ENCODE measurements at places on chromosomes 1 and 21. TPM values are rescaled to one million over a fixed set of nuclear protein-coding genes. Genes with fewer than 3 reads are reported as not detected.

GRCh38 chr1:234971586-234972297 lies 156.9 kb downstream of the TOMM20 start:
- no peak for DNase-seq
- no peaks in the 10 kb centered on the region for H3K36me3 ChIP-seq
- H3K4me1 ChIP-seq, result peaks cover 46% of the 10 kb centered on the region
- H3K27ac ChIP-seq, result peak overlapping the region; percentile 97
- H3K27me3 ChIP-seq, result no peaks in the 10 kb centered on the region

DNA sequence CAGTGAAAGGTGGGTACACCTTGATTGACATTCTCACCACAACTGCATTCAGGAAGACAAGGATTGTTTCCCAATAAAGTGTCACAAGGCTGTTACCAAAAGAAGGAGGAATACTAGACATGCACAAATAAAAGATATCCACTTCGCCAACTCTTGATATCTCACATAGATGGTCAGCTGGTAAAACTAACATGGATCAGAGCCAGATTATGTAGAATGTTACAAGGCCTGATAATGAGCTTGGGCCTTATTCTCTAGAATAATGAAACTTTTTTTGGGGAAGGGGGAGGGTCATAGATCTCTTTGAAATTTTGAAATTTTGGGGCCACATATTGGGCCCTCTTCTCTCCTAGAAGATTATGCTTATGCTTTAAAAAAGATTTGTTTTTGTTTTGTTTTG lies 24.9 kb downstream of the RAP1A start:
- DNase-seq, result no peak
- no peaks in the 10 kb centered on the region for H3K36me3 ChIP-seq
- no peak overlapping the region for H3K4me3 ChIP-seq
- no peak overlapping the region for H3K27ac ChIP-seq
- H3K4me1 ChIP-seq, result peaks cover 21% of the 10 kb centered on the region

DNA sequence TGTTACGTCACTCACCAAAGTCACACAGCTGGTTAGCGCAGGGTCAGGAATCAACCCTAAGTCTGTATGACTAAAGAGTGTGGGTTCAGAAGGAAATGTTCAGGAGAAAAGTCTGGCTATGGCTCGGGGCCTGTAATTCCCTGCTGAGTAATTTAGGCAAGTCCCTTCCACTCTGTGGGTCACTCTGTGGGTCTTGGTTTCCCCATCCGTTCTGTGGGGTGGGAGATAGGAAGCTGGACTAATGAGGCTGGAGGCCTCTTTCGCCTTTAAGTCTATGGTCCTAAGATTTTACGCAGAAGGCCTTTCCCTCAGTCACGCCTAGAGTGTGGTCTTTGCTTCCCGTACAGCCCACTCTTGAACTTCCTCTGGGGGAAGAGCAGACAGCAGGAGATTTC lies 14.3 kb upstream of the MED18 start:
- H3K27me3 ChIP-seq, result no peaks in the 10 kb centered on the region
- no peak overlapping the region for H3K4me3 ChIP-seq
- no peaks in the 10 kb centered on the region for H3K4me1 ChIP-seq
- H3K36me3 ChIP-seq, result no peaks in the 10 kb centered on the region
- no peak for DNase-seq

GRCh38 chr1:53165408-53165961 lies 23.0 kb upstream of the SLC1A7 start:
- no peak overlapping the region for H3K4me3 ChIP-seq
- H3K36me3 ChIP-seq, result no peaks in the 10 kb centered on the region
- peaks cover 18% of the 10 kb centered on the region for H3K4me1 ChIP-seq
- H3K27me3 ChIP-seq, result no peaks in the 10 kb centered on the region

GRCh38 chr1:222028116-222028515 lies 286.2 kb upstream of the DUSP10 start:
- H3K4me3 ChIP-seq, result no peak overlapping the region
- no peak for DNase-seq
- no peaks in the 10 kb centered on the region for H3K27me3 ChIP-seq
- peaks cover 18% of the 10 kb centered on the region for H3K4me1 ChIP-seq
- no peaks in the 10 kb centered on the region for H3K36me3 ChIP-seq

- H3K36me3 ChIP-seq, result no peaks in the 10 kb centered on the region
- DNase-seq, result no peak
- no peaks in the 10 kb centered on the region for H3K27me3 ChIP-seq
- H3K27ac ChIP-seq, result no peak overlapping the region
These were observed 43.0 kb upstream of the ADAMTS1 start for GRCh38 chr21:26888256-26888655.

GRCh38 chr1:246178717-246179311 lies 328.3 kb downstream of the SMYD3 start:
- H3K36me3 ChIP-seq, result no peaks in the 10 kb centered on the region
- H3K27me3 ChIP-seq, result no peaks in the 10 kb centered on the region
- DNase-seq, result no peak
- no peak overlapping the region for H3K4me3 ChIP-seq
- H3K4me1 ChIP-seq, result no peaks in the 10 kb centered on the region

GRCh38 chr1:181296180-181296579 lies 187.1 kb upstream of the CACNA1E start:
- no peak overlapping the region for H3K4me3 ChIP-seq
- H3K27me3 ChIP-seq, result no peaks in the 10 kb centered on the region
- H3K27ac ChIP-seq, result no peak overlapping the region
- no peaks in the 10 kb centered on the region for H3K36me3 ChIP-seq
- no peaks in the 10 kb centered on the region for H3K4me1 ChIP-seq
- DNase-seq, result no peak

DNA sequence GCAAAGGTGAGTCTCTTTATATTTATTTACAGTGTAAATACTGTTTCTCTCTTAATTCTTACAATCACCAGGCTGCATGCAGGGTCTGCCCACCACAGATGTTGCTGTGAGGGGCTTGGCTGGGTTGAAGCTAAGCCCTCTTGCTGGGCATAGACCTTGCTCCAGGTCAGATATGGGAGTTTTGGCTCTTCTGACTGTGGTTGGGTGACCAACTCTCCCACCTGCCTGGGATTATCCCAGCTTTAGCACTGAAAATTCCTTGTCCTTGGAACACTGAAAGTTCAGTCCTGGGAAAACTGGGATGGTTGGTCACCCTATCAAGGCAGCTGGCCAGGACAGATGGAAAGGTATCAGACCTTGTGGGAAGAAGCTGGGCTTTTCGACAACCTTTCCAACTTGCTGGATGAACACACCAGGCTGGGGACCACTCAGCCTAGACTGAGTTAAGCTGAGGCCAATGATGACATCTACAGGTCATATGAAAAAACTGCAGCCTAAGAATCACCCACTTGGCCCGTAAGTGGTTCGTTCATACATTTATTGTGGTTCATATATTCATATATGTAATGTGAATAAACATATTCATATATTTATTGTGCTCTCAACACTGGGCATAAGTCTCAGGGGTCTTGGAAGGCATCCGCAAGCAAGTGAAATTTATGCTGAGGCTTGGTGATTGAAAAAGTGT lies 26.6 kb upstream of the HPDL start:
- H3K4me1 ChIP-seq, result peaks cover 3% of the 10 kb centered on the region
- no peaks in the 10 kb centered on the region for H3K36me3 ChIP-seq
- no peak overlapping the region for H3K27ac ChIP-seq
- no peak for DNase-seq

GRCh38 chr1:51086496-51087271 lies 15.3 kb upstream of the C1orf185 start:
- DNase-seq, result no peak
- no peaks in the 10 kb centered on the region for H3K4me1 ChIP-seq
- H3K27me3 ChIP-seq, result no peaks in the 10 kb centered on the region
- no peak overlapping the region for H3K4me3 ChIP-seq
- no peaks in the 10 kb centered on the region for H3K36me3 ChIP-seq
- no peak overlapping the region for H3K27ac ChIP-seq

- no peak overlapping the region for H3K4me3 ChIP-seq
- H3K27me3 ChIP-seq, result no peaks in the 10 kb centered on the region
- H3K27ac ChIP-seq, result no peak overlapping the region
- no peaks in the 10 kb centered on the region for H3K36me3 ChIP-seq
These were observed 9.6 kb downstream of the PROK1 start for GRCh38 chr1:110460253-110461220.

GRCh38 chr21:29346281-29346680 lies 47.6 kb downstream of the BACH1 start:
- no peak overlapping the region for H3K27ac ChIP-seq
- H3K4me1 ChIP-seq, result peaks cover 29% of the 10 kb centered on the region
- no peak overlapping the region for H3K4me3 ChIP-seq
- H3K27me3 ChIP-seq, result no peaks in the 10 kb centered on the region
- H3K36me3 ChIP-seq, result no peaks in the 10 kb centered on the region

- H3K4me3 ChIP-seq, result no peak overlapping the region
- H3K36me3 ChIP-seq, result no peaks in the 10 kb centered on the region
- DNase-seq, result no peak
- no peaks in the 10 kb centered on the region for H3K27me3 ChIP-seq
These were observed 6.4 kb upstream of the REN start for GRCh38 chr1:204172404-204173029.

- no peaks in the 10 kb centered on the region for H3K27me3 ChIP-seq
- H3K4me1 ChIP-seq, result no peaks in the 10 kb centered on the region
- no peak overlapping the region for H3K4me3 ChIP-seq
- DNase-seq, result no peak
- H3K36me3 ChIP-seq, result peaks cover 8% of the 10 kb centered on the region
These were observed 64.1 kb downstream of the USP24 start for GRCh38 chr1:55150880-55151588.

DNA sequence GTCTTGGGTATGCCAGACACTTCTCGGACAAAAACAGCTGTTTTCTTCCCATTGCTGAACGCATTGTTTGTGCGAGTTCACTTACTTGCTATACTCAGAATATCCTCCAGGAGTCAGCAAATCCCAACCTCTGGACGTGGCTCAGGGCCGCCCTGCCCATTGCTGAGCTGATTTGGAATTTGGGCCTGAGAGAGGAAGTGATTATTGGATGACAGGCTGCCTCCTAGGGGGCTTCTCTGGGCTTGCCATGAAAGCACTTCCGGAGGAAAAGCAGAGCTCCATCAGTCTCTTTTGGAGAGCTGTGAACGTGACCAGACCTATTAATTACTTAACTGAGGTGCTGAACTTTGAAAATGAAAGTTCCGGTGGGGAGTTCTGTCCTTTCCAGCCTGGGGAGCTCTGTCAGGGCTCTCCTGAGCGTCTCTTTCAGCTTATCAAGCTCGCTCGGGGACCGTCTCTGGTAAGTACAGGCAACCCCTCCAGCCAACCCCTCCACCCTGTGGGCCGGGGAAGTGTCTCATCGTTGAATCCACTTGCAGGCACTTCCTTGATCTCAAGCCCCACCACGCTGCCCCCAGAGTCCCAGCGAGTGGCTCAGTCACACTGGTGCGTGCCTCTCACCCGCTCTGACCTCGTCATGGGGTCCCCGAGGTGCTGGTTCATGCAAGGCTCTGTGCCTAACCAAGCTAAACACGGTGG lies 76.9 kb downstream of the CLIC6 start:
- peaks cover 4% of the 10 kb centered on the region for H3K4me1 ChIP-seq
- peak; percentile 57 for DNase-seq
- H3K27me3 ChIP-seq, result no peaks in the 10 kb centered on the region
- H3K27ac ChIP-seq, result no peak overlapping the region
- H3K36me3 ChIP-seq, result no peaks in the 10 kb centered on the region

DNA sequence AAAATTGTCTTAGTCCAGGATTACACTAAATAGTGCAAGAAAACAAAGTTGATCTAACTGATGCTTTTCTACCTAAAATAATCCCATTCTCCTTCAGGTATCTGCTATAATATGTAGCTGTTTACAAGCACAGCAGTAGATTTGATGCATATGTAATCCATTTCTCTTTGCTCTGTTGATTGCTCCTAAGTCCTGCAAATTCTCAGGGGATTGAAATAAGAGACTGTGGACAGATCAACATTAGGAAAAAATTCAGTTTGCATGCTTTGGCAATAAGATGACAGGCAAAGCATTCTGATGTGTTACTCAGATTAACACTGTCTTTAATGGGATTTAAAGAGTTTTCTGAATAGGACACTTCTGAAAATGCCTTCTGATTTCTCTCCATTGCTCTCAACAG lies 34.7 kb downstream of the RNF11 start:
- H3K36me3 ChIP-seq, result peaks cover 11% of the 10 kb centered on the region
- H3K4me1 ChIP-seq, result peaks cover 3% of the 10 kb centered on the region
- H3K4me3 ChIP-seq, result no peak overlapping the region

The CCDC17 gene
- 0.30 TPM for polyA plus RNA-seq

The DMBX1 gene
- polyA plus RNA-seq, result not detected

The FMO4 gene
- 11.0 TPM for polyA plus RNA-seq

The TRIM63 gene
- not detected for polyA plus RNA-seq

The GPR37L1 gene
- polyA plus RNA-seq, result 0.04 TPM

The ATXN7L2 gene
- 1.7 TPM for polyA plus RNA-seq

The NEGR1 gene
- 0.12 TPM for polyA plus RNA-seq

The RGS4 gene
- polyA plus RNA-seq, result 0.67 TPM

Measured in liver (tissue), 10 donors.